ENCODE measurements at places on chromosomes 2 and 18. TPM values are rescaled to one million over a fixed set of nuclear protein-coding genes. Genes with fewer than 3 reads are reported as not detected.

GRCh38 chr2:206463685-206464084 is 20.4 kb downstream of the ADAM23 start:
- DNase-seq = no peak

GRCh38 chr18:74963820-74964446 is 245.0 kb downstream of the PTGR3 start:
- peak; percentile 67 for DNase-seq

DNA sequence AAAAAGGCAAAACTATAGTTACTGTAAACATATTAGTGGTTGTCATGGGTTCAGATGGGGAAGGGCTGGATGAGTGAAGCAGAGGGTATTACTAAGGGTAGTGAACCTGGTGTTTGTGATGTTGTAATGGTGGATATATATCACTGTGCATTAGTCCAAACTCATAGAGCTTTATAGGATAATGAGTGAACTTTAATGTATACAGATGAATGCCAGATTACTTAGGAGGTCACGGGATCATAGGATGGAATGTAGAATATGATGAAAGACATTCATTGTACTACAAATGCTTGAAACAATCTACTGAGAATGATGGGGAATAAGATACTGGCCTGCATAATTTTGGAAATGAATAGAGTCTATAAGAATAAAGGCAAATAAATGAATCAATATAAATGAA is 226.7 kb upstream of the ZNF804A start:
- no peak for DNase-seq

- no peak for DNase-seq
Observed at GRCh38 chr2:136392897-136393505, 275.1 kb upstream of the CXCR4 start.

GRCh38 chr2:202339071-202339870 is 36.9 kb upstream of the BMPR2 start:
- peak; percentile 54 for DNase-seq

DNA sequence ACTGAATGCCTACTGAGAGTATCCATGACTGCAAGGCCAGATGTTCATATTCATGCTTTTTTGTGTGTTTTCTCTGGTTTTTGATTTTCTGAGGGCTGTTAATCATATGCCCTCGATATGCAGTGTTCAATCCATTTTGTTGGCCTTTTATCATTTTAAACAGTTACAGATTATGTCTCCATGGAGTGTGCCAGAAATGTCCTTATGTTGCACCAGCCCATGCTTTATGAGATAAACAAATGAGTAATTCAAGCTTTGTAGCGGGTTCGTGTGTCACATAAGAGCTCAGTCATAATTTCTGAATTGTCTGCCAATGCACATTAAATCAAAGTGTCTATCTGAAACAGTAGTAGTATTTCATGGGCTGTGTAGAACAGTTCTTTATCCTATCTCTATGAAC is 583.0 kb downstream of the THSD7B start:
- no peak for DNase-seq

DNA sequence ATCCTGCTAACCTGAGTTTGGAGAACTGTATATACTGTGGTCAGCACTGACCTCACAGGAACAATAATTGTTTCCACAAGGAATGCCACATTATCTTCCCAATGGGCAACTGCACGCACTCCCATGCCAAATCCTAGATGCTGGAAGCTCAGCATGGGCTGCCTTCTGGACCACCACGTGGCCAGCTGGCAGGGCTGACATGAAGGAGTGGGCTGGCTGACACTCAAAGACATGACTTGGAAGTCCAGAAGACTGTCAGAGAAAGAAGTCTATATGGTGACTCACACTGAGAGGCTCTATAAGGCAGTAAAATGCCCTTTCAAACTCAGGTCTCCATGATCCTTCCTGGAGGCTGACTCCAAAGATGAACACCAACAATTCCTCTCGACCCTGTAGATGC is 98.4 kb upstream of the RNF152 start:
- peak; percentile 93 for DNase-seq

GRCh38 chr2:25340181-25340921 is 1.4 kb downstream of the DNMT3A start:
- DNase-seq = no peak

- DNase-seq = no peak
Observed at GRCh38 chr2:111066062-111066593, 54.6 kb upstream of the BCL2L11 start.

DNA sequence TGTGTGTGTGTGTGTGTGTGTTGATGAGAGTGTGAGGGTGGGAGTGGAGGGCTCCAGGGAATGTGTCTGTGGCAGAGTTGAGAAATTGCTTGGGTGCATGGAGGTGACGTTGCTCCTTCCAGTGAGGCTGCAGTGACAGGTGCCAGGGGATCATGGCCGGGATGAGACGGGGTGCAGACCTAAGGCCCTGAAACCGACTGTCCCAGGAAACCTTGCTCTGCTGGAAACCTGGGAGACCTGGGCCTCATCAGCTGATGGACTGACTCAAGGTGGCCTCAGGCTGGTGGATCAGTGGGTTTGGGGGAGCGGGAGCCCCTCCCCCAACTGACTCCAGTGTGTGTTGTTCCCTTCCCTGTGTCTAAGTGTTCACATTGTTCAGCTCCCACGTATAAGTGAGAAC is 56.6 kb downstream of the INHBB start:
- DNase-seq = no peak

- no peak for DNase-seq
Observed at GRCh38 chr2:201436141-201436540, 15.1 kb downstream of the TRAK2 start.

GRCh38 chr18:64210401-64210949 is 61.6 kb upstream of the LINC00305 start:
- no peak for DNase-seq

DNA sequence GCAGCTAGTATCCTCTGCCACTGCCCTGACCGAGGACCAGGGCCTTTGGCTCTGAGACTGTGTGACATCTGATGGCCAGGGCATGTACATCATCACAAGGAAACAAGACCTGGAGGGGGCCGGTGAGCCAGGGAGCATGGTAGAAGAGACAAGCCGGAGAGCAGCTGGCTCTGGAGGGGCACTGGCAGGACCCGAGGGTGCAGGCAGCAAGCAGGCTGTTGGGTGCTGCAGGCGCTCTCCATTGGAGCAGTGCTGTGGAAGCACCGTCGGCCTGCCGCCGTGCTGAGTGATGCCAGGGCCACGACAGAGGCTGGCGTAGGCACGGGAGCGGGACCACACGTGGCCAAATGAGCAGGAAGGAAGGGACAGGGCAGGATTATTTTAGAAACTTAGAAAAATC is 335.2 kb downstream of the GBX2 start:
- DNase-seq = no peak

DNA sequence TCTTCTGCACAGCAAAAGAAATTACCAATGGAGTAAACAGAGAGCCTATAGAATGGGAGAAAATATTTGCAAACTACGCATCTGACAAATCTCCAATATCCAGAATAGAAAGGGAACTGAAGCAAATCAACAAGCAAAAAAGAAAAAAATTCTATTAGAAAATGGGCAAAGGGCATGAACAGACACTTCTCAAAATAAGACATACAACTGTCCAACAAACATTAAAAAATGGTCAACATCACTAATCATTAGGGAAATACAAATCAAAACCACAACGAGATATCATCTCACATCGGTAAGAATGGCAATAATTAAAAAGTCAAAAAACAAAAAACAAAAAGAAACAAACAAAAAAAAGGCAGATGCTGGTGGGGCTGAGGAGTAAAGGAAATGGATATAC is 356.4 kb downstream of the ADCYAP1 start:
- DNase-seq = no peak

The DPP10 gene
- total RNA-seq = not detected

The CHRNA1 gene
- not detected for total RNA-seq
